SW480 (cell line): ENCODE measurements at places on chromosomes 2 and 18.

- no peak for DNase-seq
Measured at GRCh38 chr2:30109856-30110255, 37.0 kb upstream of the YPEL5 start.

GRCh38 chr18:48486754-48487153 is 52.1 kb upstream of the CTIF start:
- no peak for DNase-seq

DNA sequence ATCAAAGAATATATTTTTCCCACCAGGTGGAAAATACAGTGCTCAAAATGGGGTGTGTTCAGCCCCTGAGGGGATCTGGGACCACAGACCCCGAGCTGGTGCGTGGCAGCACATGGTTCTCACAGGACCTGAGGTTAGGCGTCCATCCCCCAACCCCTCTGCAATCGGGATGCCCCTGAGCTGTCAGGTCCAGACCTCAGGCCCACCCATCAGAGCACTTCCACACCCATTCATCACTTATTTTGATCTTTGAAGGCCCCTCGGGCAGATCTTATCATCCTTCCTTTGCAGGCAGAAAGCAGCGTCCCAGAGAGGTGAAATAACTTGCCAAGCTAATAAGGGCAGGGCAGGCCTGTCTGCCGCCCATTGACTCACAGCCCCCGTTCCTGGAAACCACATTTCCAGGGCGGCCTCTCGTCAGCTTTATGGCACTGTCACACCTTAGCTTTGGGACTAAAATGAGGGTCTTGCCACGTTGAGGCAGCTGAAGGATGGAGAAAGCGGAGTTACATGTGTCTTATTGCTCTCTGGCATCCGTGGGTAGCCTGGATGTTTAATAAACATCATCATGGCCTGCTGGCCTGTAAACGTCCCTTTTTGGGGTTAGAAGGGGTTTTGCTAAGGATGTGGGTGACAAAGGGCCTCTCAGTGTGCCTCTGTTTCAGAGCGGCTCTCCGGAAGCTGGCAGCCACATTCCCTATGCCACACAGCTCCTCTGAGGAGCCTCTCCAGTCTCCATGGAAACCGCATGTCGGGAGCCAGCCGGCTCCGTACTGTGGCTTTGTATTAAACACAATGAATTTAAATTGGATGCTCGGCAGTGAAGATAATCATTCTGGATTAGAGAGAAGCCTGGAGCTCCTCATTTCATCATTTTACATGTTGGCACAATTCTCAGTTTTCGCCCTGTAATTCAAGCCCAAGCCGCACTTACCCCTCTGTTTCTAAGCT is 58.3 kb upstream of the MAPRE3 start:
- no peak for DNase-seq

DNA sequence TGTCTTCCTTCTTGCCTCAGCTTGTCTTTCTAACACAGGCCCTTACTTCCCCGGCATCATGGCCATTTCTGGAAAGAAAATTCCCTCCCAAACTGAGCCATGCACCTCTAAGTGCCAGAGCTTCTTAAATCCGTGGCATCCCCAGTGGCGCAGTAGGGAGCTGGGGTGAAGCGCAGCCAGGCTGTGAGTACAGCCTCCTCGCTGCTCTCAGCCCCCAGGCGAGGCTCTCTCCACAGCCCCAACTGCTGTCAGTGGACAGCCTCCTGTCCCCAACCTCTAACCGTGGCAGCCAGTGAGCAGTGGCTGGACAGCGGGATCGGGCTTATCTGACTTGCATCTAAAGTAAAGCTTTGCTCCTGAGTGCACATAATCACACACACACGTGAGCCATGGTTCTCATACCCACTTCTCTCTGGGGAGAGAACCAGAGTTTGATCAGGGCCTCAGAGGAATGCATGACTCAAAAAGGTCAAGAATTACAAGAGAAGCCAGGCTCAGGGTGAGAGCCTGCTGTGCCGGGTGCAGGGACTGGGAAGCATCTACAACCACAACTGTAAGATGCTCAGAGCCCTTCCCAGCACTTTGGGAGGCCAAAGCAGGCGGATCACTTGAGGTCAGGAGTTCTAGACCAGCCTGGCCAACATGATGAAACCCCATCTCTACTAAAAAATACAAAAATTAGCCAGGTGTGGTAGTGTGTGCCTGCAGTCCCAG is 50.7 kb downstream of the SFXN5 start:
- no peak for DNase-seq

DNA sequence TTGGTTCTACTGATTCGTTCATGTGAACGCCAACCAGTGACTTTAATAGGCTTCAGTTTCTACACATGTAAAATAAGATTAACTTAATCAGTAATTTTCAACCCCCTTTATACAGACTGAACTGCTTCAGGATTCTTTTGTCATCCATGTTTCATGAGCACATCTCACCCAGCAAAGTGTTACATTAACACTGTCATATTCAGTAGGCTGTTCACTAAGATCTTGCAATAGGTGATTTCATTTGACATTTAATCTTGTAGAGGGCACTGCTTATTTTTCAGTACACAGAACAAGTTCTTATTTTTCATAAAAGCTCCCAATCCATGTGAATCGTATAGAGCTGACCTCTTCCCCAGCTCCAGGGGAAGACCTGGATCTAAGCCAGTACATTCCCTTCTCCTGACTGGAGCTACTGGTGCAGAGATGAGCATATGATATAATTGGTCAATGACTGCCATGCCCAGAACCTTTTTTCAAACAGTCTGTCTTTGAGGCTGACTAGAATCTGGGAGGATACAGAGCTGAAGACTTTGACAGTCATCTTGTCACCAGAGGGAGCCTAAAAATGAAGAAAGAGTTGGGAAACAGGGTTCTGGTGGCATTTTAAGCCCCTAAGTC is 72.2 kb upstream of the CHRNA1 start:
- no peak for DNase-seq

DNA sequence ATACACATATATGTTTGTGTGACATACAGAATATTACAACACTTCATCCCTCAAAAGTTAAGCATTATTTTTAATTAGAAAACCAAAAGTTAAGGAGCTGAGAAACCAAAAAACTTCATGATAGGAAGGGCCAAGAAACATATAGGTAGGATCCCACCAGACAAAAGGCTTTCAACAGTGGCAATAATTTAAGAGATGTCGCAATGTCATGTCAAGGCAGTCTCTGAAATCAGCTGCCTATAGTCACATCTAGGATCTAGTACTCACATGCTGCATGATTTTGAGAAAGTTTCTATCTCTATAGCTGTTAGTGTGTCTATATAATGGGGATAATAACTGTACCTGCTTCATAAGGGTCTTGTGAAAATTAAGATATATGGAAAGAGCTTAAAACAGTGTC is 72.7 kb downstream of the SPIRE1 start:
- DNase-seq: no peak

DNA sequence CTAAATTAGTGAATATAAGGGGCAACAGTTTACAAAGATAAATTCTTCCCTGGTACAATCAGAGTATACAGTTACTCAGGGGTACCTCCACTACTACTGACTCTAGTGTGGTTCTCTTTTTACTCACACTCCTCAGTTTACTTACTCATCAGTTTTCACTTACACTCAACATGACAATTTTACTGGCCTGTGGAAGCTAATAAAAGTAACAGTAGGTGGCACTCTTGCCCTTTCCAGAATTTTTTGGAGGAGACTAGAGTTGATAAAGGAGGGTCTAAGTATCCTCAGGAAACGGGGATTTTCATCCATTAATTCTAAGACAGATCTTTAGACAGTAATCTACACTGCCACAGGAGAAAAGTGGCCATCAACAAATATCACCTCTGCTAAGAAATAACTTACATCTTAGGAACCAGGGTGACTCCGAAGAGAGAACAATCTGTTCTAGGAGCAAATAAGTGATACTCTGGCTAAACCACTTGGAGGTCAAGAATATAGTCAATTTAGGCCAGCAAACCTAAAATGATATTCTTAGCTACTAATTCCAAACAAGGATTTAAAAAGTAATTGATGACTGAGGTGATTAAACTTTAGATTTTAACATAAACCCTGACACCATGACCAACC is 61.3 kb downstream of the ATL2 start:
- DNase-seq: peak; percentile 51

- no peak for DNase-seq
Measured at GRCh38 chr2:44970846-44971450, 29.4 kb downstream of the SIX3 start.

DNA sequence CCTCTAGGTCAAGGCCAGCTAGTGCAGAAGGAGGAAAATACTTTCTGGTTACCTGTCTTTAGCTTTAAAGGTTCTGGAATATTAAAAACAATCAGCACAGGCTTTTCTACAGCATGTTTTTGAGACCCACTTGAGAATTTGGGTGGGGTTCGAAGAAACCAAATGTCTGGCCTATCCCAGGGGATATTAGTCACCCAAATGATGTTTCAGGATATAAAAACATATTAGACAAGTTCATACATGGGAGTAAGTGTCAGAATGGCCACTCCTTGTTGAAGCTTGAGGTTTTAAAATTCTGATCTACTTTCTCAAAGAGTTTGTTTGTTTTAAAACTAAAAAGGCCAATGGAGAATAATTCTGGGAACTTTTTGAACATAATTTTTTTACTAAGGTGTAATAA is 158.6 kb upstream of the DLX2 start:
- DNase-seq: no peak

DNA sequence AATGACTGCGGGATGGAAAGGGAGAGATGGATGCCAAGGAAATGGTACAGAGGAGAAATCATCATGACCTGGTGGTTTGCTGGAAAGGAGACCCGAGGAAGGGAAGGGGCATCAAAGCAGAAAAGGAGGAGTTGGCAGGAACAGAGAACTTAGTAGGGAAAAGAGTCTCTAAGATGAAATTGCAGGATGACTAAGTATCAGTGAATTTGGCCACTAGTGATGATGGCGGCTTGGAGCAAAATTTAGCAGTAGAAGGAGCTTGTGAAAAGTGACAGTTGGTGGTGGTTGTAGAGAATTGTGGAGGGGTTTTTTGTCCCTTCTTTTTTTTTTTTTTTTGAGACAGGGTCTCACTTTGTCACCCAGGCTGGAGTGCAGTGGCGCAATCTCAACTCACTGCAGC is 10.1 kb downstream of the METAP1D start:
- no peak for DNase-seq

- DNase-seq: no peak
Measured at GRCh38 chr2:46779447-46779941, 136.1 kb downstream of the MCFD2 start.

DNA sequence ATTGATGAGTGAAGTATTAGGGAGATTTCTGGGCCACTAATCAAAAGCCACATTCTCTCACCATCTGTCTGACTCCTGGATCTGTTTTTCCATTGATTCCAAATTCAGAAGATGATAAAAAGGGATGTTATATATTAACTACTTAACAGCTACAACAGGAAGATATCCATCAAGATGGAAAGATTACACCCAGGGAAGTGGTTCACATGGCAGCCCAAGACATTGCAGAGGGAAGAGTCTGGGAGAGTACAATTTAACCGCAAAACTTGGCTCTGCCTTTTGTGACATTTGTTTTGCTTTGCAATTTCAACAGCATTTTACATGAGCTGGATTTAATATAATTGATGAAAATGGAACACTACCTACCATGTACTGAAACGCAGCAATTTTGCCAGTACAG is 22.5 kb upstream of the TCF4 start:
- DNase-seq: no peak

- DNase-seq: peak; percentile 57
Measured at GRCh38 chr2:180983468-180984242, 3.2 kb downstream of the UBE2E3 start.

DNA sequence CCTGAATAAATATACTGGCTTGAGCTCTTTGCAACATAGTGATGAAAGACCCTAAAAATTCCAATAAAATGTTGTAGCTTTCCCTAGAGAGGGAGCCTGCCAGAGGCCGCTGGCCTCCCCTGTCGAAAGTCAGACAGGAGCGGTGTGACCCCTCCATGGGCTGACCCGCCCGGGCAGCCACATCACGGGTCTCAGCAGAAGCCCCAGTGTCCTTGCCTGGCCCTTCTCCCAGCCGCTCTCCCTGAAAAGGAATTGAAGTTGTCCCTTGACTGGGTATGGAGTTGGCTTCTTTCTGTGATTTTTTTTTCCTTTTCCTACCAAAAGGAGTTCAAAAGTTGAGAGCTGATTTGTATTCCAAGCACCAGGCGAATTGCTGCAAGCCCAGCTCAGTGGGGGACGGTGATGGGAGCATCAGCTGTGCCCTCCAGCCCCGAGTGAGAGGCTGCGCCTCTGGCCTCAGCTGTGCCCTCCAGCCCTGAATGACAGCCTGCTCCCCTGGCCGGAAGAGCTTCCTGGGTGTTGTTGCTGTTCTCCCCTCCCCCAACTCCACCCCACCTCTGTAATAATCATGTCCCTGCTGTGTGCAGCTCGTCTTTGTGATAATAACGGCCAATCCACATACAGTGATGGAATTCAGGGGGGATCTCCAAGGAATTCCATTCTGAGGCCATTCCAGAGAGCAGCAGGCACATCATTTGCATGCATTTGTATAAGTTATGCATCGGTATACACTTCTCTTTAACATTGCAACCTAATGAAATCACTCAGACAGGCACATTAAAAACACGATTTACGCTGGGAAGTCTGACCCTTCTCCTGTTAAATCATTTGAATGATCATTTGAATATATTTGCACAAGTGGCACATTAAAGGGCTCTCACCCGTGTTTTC is 501.0 kb downstream of the EIPR1 start:
- no peak for DNase-seq

DNA sequence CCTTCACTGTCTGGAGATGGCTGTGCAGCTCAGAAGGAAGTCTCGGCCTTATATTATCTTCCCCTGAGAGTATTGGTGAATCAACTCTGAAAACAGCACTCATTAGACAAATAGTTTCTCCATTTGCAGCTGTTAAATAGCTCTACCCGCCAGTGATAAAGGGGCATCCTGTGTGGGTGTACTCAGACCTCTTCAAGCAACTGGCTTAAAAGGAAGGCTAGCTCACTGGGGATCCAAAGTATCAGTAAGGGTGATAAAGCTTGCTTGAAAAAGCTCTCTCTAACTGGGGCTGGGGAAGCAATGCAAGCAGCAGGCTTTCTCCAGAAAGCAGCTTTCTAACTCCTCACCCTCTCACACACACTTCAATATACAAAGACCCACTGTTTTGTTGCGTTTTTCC is 64.9 kb upstream of the PSMD14 start:
- no peak for DNase-seq

GRCh38 chr2:102748107-102748506 is 13.7 kb upstream of the TMEM182 start:
- DNase-seq: no peak

DNA sequence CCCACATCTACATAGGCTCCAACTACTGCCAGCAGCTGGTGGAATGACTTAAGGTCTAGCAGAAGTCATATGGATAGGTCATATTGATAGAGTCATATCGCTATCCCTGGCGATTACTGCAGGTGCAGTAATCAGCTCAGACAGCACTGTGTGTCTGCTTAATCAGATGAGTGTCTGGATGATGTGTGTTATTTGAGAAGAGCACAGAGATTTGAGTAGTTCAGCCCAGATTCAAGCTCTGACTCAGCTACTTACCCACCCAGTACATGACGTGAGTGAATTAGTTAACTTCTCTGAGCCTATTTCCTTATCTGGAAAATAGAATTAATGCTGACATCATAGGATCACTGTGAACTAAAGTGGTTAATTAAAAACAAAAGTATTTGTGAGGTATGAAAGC is 78.9 kb downstream of the EHD3 start:
- no peak for DNase-seq

- DNase-seq: no peak
Measured at GRCh38 chr18:55095584-55095983, 136.3 kb upstream of the CCDC68 start.

- DNase-seq: no peak
Measured at GRCh38 chr2:1607971-1608688, 136.2 kb downstream of the PXDN start.

GRCh38 chr2:237878321-237879057 is 19.1 kb downstream of the RAMP1 start:
- DNase-seq: no peak
